ENCODE measurements at places on chromosomes 7 and 10.
A peak's percentile ranks its signal among the peaks of the same experiment; 100 is the strongest.

DNA sequence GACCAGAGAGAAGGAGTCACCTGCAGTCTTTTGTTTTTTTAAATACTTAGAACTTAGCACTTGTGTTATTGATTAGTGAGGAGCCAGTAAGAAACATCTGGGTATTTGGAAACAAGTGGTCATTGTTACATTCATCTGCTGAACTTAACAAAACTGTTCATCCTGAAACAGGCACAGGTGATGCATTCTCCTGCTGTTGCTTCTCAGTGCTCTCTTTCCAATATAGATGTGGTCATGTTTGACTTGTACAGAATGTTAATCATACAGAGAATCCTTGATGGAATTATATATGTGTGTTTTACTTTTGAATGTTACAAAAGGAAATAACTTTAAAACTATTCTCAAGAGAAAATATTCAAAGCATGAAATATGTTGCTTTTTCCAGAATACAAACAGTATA lies 13.5 kb downstream of the GHITM start:
- no peak for DNase-seq

DNA sequence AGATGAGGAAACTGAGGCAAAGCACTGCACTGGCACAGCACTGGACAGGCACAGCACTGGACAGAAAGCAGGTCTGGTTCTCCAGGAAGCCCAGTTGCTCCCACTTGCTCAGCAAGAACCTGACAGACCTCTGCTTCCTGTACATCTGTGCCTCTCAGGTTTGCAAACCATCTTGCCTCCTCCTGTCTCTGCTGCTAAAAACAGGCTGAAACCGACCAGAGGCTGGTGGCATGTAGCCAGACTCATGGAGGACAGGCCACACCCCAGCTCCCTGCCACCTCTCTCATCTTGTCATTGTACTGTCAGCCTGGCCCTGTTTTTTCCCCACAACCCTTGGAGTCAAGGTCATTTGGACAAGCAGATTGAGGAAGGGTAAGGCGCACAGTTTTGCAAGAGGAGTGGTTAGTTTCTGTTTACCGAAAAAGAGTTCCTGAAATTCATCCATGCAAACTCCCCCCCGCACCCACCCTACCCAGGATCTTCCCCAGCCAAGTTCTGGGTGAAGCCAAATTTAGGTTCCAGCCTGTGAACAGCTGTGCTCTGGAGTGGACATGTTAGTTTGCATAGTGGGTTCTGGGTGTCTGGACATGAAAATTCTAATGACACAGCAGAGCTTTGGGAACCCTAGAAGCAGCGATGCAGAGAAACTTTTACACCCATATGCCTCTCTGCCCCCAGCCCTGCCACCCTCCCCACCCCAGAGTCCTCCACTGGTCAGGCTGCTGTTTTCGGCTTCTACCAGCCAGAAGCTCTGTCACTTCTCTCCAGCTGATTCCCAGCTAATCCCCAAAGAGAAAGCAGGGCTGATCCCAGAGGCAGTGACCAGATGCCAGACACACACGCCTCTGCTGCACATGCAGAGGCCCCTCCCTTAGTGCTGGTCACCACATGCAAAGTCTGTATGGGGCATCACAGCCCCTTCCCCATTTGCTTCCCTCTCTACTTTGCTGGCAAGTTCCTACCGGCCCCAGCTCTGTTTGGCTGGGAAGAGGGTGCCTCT lies 8.5 kb upstream of the C10orf105 start:
- DNase-seq = peak; percentile 72

GRCh38 chr7:124779194-124779593 lies 13.6 kb upstream of the GPR37 start:
- no peak for DNase-seq

GRCh38 chr10:15169555-15170401 lies 1.3 kb upstream of the NMT2 start:
- DNase-seq = peak; percentile 54

- no peak for DNase-seq
These were observed 531.1 kb upstream of the STEAP1 start for GRCh38 chr7:89623018-89623672.

- no peak for DNase-seq
These were observed 764.0 kb upstream of the IGFBP3 start for GRCh38 chr7:46685051-46685450.

DNA sequence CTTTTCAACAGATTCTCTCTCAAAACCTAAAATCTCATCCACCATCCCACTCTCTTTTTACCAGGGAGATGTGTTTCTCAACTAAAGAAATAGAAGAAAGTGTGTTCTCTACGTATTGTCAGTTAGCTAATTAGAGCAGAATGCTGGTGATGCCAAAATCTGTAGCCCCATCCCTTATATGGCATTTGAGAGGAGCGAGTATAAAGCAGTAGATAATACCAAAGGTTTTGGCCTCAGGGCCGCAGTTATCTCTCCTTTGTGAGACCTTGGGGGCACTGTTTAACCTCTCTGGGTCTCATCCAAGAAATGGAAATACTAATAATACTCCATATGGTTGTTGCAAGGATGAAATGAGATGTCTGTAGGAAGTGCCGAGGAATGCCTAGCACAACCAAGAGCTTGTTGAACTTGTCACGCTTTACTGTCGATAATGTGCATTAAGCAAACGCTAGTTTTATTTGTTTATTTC lies 456 bp upstream of the DLD start:
- no peak for DNase-seq

DNA sequence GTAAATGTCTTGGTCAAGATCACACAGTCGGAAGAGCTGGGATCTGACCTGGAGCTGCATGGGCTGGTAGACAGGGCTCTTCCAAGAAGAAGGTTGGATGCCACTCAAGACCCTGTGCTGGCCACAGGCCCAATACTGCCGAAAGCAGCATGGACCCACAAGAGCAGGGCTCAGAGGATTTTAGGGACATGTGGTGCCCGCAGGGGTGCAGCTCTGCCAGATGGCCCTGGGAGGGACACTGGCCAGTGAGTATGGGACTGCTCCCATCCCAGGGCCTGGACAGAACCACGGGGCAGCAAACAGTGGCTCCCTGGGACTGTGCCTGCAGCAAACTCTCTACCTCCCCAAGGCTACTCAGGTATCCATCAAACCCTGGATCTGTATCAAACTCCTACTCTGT lies 12.4 kb downstream of the MAT1A start:
- no peak for DNase-seq

GRCh38 chr7:17659126-17659525 lies 281.2 kb downstream of the SNX13 start:
- DNase-seq = no peak

DNA sequence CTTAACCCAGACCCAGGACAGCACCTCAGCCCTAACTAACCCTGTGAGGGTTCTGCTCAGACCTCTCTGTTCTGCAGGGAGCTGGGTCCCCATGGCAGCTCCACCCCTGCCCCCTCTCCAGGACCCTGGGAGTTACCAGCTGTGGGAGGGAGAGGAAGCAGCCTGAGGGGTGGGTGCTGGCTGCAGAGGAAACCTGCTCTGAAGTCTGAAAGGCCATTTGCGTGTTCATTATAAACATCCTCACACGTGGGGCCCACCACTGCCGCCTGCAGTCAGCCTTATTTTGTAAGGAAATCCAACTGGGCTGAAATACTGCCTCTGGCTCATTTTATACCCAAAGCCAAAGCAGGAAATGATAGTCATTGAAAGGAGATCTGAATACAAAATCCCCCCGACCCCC lies 195.7 kb downstream of the TCERG1L start:
- no peak for DNase-seq
